Tongue (tissue), 3 donors: ENCODE measurements at places on chromosomes 12 and 14. TPM values are rescaled to one million over a fixed set of nuclear protein-coding genes. Genes with fewer than 3 reads are reported as not detected.

GRCh38 chr12:23424685-23425084, 524.8 kb downstream of the SOX5 start:
- no peak for DNase-seq

DNA sequence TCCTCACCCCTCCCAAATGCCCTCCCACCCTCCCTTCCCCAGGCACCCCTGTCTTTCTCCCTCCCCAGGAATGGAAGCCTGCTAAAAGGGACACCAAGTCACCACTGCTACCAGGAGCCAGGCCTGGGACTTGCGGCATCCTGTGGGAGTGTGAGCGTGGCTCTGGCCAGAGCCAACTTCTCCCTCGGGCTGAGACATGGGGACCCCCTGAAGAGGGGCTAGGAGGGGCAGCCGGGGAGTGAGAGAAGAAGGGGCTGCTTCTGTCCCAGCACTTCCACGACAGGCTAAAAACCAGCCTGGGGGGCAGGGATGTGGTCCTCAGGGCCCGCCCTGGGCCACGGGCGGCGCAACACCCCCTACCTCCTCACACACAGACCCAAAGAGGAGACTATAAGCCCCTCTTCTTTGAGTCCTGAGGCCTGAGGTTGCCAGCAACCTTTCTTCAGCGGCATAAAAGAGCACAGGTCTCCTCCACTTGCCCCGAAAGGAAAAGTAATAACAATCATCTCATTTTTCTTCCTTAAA, 278.9 kb downstream of the DPF3 start:
- no peak for DNase-seq

GRCh38 chr12:39426636-39427240, 16.2 kb downstream of the KIF21A start:
- no peak for DNase-seq

DNA sequence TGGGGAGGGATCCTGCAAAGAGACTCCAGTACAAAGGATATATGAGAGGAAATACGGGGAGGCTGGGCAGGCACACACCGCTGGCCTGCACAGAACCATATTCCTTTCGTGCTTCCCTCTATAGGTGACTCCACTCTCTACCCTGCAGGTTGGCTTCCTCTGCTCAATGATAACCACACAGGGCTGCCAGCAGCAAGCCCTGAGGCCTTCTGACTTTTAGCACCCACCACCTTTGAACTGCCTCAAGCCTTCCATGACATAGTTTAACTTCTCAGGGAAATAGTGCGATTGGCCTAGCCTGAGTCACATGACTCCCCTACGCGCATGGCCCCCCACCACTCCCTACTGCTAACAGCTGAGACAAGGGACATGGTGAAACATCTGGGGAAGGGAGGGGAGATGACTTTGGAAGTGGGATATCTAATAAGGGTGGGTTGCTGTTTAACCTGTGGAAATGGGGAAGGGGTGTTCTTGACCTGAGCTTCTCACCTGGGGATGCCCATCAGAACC, 3.0 kb upstream of the FOXN3 start:
- no peak for DNase-seq

- peak; percentile 62 for DNase-seq
Measured at GRCh38 chr12:2354151-2354991, 301.6 kb downstream of the CACNA1C start.

DNA sequence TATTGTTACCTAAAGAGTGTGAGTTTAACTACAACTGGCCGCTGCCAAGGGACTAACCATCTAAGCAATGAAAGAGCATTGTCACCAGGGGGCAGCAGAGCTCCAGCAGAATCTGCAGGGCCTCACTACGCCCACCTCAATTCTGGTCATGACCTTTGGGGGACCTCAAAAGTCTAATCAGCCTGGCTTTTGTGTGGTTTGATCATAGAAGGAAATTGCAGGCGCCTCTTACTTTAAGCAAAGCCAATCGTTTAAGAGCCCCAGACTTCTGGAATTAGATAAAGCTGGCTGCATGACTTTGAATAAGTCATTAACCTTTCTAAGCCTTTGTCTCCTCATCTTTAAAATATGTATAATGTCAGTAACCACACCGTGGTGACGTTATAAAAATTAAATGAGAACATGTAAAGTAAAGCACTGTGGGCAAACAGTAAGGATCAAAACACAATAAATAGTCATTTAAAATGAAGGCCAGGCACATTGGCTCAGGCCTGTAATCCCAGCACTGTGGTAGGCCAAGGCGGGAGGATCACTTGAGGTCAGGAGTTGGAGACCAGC, 58.6 kb downstream of the TBX3 start:
- peak; percentile 63 for DNase-seq

JPH4 gene
- 1.1 TPM for total RNA-seq

OR10G2 gene
- not detected for total RNA-seq

LRP6 gene
- total RNA-seq = 77.6 TPM
